ENCODE measurements at places on chromosomes 16 and 17.

DNA sequence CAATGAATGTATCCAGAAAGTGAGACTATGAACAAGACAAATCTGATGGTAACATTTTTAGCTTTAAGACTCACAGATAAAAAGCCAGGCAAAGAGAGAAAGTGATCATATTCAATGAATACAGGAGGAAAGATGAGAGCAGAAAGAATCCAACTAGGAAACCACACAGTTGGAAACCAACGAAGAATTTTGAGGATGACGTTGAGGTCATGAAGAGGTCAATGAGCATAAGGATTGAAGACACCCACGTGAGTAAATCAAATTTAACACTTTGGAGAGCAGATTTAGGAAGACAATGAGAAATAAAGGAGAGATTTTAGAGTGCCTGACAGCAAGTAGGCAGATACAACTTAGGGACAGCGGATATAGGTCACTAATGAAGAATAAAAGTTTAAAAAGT, 948.1 kb downstream of the KCNJ2 start:
- no peak for DNase-seq

GRCh38 chr17:609232-609810, 105.3 kb downstream of the VPS53 start:
- DNase-seq = no peak

- no peak for DNase-seq
Observed at GRCh38 chr16:49622084-49622390, 233.9 kb downstream of the ZNF423 start.

- no peak for DNase-seq
Observed at GRCh38 chr17:57256708-57257112, 387 bp downstream of the MSI2 start.

GRCh38 chr17:81349397-81350319, 45.6 kb upstream of the BAHCC1 start:
- no peak for DNase-seq

DNA sequence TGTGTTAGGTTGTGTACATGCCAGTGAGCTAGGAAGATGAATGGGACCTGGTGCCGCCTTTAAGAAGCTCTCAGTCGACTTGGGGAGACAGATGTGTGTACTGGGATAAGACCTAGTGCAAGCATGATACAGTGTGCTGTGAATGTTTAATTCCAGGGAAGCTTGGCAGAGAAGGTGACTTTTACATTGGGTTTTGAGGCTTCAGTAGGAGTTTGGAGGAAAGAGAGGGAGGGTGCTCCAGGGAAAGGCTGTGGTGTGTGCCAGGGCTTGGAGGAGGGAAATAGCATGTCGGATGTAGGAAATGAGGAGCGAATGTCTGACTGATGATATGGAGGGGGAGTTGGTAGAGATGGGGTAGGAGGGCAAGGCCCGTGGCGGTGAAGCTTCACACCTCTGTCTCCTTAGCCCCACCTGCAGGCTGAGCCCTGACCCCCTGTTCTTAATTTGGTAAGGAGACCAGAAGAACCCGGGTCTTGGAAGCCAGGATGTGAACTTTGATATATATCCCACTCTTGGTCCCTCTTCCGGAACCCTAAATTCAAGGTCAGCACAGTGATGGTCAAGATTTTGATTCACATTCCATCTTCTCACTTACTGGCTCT, 76.6 kb downstream of the PLCG2 start:
- DNase-seq = no peak

DNA sequence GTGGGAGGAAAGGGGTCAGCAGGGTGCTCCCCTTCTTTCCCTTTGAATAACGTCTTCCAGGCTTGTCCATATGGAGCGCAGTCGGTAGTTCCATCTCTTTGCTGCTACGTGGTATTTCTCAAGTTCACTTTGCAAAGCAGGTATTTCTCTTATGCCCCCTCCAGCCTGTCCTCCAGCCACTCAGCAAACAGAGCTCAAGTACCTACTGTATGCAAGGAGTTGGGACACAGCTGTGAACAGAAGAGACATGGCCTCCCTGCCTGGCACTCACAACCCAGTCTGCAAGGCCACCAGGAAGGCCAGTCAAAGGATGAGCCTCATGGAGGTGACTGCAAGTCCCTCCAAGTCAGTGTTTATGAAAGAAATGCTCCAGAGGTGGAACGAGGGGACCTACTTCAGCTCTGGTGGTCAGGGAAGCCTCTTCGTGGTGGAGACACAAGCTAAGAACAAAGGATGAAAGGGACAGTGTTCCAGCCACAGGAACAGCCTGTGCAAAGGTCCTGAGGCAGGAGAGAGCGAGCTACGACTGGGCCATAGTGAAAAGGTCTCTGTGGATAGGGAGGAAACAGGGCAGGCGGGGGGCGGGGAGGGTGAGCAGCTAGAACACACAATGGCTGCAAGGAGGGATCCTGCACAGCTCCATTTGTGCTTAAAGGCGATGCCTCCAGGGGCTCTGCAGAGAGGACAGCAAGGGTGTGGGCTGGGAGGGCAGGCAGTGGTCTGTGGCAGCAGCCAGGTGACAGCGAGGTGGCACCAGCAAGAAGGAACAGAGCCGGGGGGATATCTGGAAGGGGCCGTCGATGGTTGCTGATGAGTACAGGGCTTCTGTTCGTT, 32.6 kb downstream of the PPL start:
- no peak for DNase-seq

DNA sequence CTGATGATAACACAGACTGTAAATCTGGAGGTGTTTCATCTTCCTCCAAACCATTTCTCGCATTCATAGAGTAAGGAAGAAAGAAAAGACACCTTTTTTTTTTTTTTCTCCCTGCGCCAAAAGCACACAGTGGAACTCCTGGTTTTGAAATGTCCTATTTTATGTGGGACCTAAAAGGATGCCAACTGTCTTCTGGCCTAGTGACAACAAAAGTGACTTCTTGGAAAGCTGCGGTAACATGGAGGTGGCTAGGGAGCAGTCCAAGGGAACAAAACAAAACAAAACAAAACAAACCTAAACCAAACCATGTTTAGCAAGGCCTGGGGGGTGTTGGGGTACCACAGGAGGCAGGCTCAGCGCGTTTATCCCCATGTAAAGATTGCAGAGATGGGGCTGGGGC, 174.8 kb downstream of the XYLT1 start:
- no peak for DNase-seq

GRCh38 chr16:391885-392335, 5.1 kb upstream of the NME4 start:
- DNase-seq = no peak

DNA sequence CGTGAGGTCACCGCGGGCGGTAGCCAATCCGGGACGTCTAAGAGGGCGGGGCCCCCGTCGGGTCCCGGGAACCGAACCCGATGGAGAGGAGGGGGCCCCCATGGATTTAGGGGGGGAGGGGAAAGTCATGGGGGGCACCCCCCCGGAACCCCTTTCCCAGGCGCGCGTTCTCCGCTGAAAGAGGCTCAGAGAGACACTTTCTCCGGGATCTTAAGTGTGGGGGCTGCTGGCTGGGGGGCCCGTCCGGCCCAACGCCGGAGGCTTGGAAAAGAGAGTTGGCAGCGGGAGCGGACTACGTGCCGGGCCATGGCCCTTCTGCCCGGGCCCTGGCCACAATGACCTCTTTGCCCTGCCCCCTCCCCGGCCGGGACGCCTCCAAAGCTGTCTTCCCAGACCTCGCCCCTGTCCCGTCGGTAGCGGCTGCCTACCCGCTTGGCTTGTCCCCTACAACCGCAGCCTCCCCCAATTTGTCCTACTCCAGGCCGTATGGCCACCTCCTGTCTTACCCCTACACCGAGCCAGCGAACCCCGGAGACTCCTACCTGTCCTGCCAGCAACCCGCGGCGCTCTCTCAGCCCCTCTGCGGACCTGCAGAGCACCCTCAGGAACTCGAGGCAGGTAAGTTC, at the start of gene DLX4:
Gene DLX4, plus strand, starts transcription at position 57 of the 626 bp plus-strand sequence. Its CDS starts 279 bp downstream, at position 336.
- no peak for DNase-seq

- no peak for DNase-seq
Observed at GRCh38 chr16:85381738-85382592, 231.2 kb upstream of the GSE1 start.

DNA sequence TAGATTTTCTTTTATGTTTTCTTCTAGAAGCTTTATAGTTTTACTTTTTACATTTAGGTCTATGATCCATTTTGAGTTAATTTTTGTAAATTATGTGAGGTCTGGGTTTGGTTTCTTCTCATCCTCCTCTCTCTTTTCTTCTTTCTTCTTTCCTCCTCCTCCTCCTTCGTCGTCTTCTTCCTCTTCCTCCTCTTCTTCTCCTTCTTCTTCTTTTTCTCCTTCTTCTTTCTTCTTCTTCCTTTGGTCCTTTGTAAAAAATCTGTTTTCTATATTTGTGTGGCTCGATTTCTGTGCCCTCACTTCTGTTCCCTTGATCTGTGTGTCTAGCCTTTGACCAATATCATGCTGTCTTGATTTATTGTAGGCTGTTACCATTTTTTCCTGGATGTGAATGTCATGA, 5.0 kb upstream of the SLC25A35 start:
- no peak for DNase-seq

DNA sequence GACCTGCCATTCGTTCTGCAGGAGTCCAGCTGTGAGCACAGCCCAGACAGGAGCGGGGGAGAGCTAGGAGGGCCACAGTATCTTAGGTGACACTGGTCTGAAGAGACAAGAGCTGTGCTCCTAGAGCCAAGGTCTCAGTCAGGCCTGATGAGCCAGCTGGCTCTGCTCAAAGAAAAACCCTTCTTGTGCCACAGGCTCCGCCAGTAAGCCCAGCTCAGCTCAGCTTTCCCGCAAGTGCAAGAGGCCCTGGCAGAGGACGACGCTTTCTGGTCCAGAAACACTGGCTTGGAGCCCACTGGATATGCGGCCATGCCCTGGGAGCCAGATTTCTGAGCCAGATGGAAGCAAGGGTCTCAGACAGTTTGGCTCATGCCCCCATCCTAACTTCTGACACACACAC, 23.9 kb downstream of the PEMT start:
- DNase-seq = no peak

DNA sequence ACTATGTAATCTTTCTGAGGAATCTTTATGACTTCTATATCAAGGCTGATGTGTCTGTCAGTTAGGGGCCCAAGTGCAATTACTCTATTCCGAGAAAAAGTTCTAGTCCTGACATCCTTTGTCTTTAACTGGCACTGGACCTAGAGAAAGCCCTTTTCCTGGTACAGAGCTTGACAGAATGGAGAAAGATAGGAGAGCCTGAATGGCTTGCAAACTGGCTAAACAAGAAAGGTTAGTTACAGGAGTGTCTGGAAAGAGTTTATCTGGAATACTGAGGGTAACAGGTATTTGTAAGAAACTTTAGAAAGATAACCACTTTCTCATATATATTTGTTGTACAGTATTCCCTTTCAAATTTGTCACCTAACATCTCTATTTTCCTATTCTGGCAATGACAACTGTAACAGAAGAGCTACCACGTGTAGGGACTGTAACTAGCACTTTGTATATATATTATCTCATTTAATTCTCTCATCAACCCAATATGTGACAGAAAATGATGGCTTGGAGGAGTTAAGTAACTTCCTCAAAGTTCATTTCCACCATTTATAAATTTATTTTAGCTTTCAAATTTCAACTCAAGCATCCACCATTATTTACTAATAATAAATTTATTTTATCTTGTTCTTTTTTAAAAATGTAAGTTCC, 97.4 kb upstream of the C17orf78 start:
- no peak for DNase-seq

GRCh38 chr17:59941131-59941530, 23.4 kb downstream of the RNFT1 start:
- DNase-seq = no peak

- no peak for DNase-seq
Observed at GRCh38 chr16:27408012-27408601, 6.1 kb downstream of the IL21R start.

DNA sequence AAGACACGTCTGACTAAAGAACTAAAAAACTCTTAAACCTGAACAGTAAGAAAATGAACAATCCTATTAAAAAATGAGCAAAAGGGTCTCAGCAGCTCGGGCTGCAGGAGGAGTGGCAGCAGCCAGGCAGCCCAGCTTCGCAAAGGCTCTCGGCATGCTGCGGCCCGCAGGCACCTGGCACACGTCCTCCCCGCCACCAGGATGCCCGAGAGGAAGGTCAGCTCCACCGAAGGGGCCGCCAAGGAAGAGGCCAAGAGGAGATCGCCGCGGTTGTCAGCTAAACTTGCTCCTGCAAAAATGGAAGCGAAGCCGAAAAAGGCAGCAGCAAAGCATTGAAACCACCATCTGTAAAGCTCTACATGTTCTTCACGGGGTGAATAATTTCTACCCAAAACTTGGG, 173.5 kb downstream of the BCAS3 start:
- no peak for DNase-seq

DNA sequence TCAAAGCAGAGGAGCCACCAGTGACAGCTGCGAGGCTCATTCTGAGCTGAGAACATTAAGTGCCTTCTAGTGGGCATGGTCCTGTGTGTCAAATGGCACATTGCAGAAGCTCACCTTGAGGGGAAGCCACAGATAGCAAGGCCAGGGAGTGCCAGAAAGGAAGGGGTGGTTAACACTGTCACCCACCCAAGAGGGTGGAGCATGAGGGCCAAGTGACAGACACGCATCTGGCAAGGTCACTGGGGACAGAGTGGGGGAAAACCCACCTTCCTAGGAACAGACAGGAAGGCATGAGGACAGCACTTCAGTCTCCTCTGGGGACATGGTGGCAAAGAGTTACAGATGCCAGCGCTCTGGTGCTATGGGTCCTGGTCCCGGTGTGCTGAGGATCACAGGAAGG, 22.1 kb downstream of the NUBP1 start:
- DNase-seq = no peak

DNA sequence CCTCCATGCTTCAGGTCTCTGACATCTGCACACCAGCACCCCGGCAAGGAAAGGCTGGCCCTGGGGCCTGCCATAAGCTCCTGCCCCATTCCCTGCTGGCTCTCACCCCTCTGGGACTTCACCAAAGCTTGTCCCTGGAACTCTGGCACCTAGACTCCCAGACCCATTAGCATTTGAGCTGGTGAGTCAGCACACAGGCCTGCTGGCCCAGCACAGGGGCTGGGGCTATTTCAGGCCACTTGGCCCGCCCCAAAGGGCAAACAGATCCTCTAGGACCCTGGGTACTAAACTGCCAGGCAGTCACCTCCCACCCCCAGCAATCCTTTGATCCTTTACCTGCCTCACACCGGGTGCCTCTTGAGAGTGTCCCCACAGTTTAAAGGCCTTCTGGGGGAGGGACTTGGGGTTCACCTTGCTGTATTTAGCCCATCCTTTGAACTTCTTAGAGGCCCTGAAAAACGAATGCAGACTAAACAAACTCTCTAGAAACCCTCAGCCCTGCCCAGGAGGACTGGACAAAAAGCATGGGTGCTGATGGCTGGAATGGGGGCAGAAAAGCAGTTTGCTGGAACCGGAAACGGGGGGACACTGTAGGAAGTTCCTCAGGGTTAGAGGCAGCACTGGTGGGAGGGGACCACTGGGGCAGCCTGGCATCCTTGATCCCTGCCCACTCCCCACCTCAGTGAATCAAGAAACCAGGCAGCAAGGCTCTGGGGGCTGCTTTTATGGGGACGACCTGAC, 3.2 kb upstream of the SAMD14 start:
- DNase-seq = no peak

DNA sequence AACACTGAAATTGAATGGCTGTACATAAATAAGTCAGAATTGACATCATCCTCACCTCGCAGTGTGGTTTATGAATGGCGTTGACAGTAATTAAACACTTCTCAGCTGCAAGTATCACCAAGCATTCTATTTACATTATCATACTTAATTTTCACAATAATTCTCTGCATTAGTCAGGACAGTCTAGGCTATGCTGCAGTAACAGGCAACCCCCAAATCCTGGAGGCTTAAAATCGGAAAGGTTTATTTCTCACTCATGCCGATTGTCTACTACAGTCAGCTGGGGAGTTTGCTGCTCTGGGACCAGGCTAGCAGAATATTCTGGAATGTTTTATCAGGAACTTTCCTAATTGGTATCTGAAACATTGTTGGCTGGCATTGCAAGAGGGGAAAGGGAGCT, 493.2 kb upstream of the ERCC4 start:
- no peak for DNase-seq

- DNase-seq = no peak
Observed at GRCh38 chr16:14111713-14112538, 40.8 kb downstream of the MRTFB start.

Measured in epithelial cell of prostate (primary cell).